ENCODE measurements at places on chromosomes 2 and 18.

GRCh38 chr2:98026927-98027522, 31.3 kb upstream of the TMEM131 start:
- no peak for DNase-seq

GRCh38 chr2:46252891-46253659, 44.1 kb upstream of the EPAS1 start:
- DNase-seq, result no peak

DNA sequence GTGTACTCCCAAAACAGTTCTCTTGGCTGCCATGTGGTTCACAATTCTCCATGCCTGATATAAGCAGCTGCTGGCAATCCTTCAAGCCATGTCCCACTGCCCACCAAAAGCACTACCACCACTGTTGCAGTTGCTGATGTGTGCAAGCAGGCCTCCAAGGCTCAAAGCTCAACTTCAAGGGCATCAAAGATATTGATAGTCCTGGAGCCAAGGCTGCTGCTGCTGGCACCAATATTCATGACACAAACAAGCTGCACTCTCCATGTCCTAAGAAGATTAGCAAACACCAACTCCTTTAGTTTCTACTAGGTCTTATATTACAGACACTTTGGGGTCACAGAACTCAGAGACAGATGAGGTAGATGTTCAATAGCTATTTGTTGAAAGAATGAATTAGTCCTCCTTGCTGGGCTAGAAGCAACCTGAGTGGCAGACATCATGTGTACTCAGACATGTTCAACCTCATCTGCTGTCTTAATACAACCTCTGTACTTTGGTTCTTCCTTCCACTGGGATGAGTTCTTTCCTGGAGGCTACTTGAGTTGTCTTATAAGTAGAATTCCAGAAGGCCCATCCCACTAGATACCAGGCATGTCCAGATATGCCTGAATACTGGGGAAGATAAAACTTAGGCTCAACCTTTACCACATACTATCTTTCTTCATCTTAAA, 104.5 kb upstream of the UGP2 start:
- no peak for DNase-seq

DNA sequence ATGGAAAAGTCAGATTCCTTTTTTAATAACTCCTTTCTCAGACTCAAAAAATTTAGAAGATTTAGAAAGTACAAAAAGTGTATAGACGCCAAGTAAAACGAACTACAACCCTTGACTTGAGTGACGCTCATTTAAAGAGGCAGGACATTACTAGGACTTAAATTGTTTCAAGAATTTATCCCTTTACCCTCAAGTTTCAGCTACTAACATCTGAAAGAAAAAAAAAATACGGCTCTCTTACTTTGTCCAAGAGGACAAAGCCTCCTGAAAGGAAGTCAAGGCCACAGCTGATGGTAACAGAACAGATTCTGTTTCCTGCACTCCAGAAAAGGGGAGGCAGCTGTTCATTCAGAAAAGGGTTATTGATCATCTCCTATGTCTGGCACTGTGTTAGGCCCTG, 57.6 kb upstream of the PKDCC start:
- no peak for DNase-seq
